ENCODE measurements at places on chromosomes 16 and 17. TPM values are rescaled to one million over a fixed set of nuclear protein-coding genes. Genes with fewer than 3 reads are reported as not detected.

- DNase-seq, result no peak
Observed at GRCh38 chr17:76051561-76051960, 20.8 kb downstream of the SRP68 start.

GRCh38 chr17:5364696-5365095 is 54.8 kb downstream of the NUP88 start:
- no peak for DNase-seq

- DNase-seq, result no peak
Observed at GRCh38 chr16:11333010-11333409, 12.2 kb upstream of the RMI2 start.

GRCh38 chr17:804541-805435 is 22.6 kb downstream of the MRM3 start:
- DNase-seq, result peak; percentile 69

GRCh38 chr17:57211543-57211942 is 44.8 kb upstream of the MSI2 start:
- no peak for DNase-seq

- peak; percentile 86 for DNase-seq
Observed at GRCh38 chr17:80959330-80960036, 32.2 kb upstream of the CHMP6 start.

Gene CA10
- total RNA-seq, result not detected
